ENCODE measurements at places on chromosomes 1 and 21. TPM values are rescaled to one million over a fixed set of nuclear protein-coding genes. Genes with fewer than 3 reads are reported as not detected.

- no peak for DNase-seq
These were observed 105.8 kb downstream of the SIK1 start for GRCh38 chr21:43321111-43321510.

GRCh38 chr1:224873434-224874369 is 55.8 kb upstream of the DNAH14 start:
- DNase-seq, result no peak

DNA sequence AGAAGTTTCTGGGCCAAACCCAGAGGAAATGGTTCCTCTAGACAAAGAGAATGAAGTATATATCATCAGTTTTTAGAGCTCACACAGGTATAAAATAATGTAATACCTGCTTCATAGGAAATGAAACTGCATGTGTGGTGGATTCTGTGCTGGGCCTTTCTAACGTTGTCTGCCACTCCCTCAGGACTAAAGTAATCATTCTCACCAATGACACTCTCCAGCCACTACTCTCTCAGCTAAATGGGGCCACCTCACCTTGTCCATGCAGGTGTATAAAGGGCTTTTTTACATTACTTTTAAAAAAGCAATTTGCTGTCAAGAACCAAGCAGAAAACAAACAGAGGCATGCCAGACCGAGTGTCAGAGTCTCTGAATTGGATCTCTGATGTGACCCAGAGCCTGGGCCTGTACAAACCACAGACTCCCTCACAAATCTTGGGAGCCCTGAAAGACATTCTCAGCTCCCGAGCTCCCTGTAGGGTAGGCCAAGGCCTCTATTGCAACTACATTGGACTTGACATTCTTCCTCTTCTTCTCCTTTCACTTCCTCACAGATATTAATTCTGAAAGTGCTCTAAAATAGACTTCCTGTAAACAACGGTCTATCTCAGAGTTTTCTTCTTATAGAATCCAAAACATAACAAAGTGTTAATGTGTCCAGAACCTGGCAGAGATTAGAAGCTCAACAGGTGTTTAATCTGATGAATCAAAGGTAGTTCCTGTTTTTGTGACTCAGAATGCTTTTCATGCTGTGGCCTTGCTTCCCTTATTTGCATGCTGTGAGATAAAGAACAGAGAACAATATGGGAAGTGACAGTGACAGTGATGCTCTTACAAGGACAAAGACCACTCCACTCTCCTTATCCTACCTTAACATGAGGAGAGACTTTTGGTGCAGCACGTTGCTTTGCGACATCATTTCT is 8.6 kb downstream of the AIM2 start:
- no peak for DNase-seq

DNA sequence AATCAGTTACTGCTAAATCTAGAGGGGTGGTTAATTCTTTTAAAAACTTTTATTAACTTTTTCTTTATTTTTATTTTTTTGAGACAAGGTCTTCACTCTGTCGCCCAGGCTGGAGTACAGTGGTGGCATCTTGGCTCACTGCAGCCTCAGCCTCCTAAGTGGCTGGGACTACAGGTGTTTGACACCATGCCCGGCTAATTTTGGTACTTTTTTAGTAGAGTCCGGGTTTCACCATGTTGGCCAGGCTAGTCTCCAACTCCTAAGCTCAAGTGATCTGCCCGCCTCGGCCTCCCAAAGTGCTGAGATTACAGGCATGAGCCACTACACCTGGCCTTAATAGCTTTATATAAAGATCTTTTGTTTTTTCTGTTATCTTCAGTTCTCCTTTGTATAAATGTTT is 11.9 kb downstream of the ZYG11B start:
- no peak for DNase-seq

GRCh38 chr1:99808391-99809115 is 41.6 kb upstream of the AGL start:
- DNase-seq, result no peak

DNA sequence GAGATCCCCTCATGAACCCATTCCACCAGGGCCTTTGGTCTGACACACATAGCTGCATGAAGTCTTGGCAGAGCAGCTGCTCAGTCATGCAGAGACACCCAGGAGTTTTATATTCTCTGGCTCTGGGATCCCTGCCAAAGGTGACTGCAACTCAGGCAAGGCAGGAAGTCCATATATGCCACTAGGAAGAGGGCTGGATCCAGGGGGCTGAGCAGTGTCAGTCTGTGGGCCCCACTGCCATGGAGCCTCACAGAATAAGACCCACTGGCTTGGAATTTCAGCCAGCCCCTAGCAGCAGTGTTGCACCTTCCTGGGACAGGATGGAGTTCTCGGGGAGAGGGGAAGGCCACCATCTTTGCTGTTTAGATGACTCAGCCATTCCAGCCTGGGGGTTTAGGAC is 199.7 kb downstream of the TBX15 start:
- no peak for DNase-seq

DNA sequence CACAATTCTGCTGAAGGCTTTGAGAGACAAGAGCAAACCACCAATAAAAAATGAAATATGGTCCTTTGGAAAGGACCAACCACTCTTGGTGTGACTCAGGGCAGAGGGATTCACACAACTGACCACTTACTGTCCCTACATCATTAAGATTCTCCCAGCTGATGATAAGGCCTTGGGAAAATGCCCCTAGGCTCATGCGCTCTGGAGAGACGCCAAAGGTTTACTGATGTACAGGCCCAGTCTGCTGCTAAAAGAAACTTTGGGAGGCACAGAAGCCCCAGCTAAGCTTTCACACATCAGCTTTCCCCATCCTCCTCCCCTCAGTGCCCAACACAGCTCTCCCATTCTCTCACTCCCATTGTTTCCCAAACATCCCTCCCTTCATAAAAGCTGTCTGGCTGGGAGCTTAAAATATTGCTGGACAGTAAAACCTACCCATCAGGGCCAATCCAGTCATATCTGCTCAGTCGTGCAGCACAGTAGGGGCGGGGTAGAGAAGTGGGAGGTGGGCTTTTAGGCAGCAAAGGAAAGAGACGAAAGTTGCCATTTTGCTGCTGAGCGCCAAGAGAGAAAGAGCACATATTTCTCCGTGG is at the start of gene GJA8:
TSS of gene GJA8 (plus strand) at position 543 of the 593 bp plus-strand sequence. CDS start 5,161 bp downstream, outside the sequence.
- DNase-seq, result no peak

- no peak for DNase-seq
These were observed 242.8 kb downstream of the CRB1 start for GRCh38 chr1:197510691-197511378.

ELF3 gene
- total RNA-seq, result 71.9 TPM

C1orf167 gene
- 0.67 TPM for total RNA-seq

ST6GALNAC3 gene
- total RNA-seq, result 17.5 TPM

Measured in progenitor cell of endocrine pancreas (in vitro differentiated cells).